Activated CD4-positive, alpha-beta memory T cell treated with anti-CD3 and anti-CD28 coated beads, Interleukin-2, amount 10 ng/mL, durations not matched to agents 7 days and 5 days (primary cell): ENCODE measurements at places on chromosomes 2 and 18. TPM values are rescaled to one million over a fixed set of nuclear protein-coding genes. Genes with fewer than 3 reads are reported as not detected.

Gene FSIP2
- total RNA-seq = 0.15 TPM

Gene OSR1
- total RNA-seq = not detected

DNA sequence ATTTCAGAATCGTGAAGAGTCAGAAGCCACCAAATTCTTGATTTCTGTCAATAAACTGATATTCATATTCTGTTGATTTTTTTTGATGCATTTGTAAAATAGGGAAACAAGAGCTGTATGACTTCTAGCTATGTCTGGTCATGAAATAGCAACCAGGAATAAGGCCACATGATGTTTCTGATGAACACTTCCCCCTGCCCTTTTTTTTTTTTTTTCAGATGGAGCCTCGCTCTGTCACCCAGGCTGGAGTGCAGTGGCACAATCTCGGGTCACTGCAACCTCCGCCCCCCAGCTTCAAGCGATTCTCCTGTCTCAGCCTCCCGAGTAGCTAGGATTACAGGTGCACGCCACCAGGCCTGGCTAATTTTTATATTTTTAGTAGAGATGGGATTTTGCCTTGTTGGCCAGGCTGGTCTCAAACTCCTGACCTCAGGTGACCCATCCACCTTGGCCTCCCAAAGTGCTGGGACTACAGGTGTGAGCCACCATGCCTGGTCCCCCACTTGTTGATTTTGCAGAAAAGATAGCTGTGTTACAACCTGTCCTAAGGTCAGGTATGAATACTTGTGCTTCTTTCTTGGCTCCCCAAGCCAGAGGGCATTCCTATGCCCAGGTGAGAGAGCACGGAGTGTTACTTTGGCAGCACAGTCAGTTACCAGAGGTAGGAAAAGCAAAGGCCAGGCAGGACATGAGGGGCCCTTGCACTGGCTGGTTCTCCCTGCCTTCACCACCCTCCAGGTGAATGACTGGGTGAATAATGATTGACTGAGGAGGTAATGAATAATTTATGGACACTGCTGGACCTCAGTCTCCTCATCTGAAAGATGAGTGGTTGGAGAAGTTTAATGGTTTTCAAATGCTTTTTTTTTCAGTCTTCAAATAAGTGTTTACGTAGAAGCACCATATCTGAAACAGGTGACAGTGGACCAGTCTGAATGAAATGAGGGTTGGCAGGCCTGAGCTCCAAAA, 39.6 kb downstream of the PAX8 start:
- H3K36me3 ChIP-seq = peaks cover 39% of the 10 kb centered on the region
- peaks cover 45% of the 10 kb centered on the region for H3K4me1 ChIP-seq

DNA sequence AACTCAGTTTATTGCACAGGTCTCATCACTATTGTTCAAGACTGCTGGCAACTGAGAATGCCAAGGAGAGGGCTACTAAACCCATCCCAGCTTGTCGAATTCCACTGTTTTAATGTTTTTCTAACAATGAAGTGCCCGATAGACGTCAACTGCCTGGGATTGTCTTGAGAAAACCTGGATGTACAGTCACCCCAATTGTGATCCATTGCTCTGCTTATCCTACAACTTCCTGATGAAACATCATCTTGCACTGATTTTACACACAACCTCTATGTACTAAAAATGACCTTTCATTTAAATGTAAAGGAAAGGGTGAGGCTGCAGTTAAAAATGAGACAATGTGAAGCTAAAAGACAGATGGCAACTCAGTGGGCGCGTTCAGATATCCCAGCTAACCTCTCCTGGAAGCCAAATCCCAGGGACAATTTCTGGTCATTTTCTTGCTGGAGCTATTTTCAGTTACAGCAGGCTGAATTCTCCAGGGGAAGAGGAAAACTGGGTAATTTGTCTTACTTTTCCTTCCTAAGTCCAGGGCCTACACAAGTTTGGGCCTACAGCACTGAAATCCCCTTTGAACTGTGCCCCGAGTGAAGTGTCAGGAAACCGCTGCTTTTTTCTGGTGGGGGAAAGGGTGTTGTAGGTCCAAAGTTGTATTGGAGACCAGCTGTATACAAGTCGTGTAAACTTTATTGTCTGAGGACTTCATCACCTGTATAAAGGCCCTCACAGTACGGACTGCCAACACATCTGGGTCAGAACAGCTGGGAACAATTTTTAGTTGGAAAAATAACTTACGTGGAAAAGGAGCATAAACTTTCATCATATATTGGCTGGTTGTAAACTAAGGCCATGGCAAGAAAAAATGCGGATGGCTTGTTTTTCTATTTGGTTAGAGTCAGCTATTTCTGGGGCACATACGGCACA, 68.9 kb upstream of the LTBP1 start:
- peaks cover 2% of the 10 kb centered on the region for H3K27me3 ChIP-seq
- no peaks in the 10 kb centered on the region for H3K36me3 ChIP-seq
- H3K4me1 ChIP-seq = no peaks in the 10 kb centered on the region
- H3K4me3 ChIP-seq = no peak overlapping the region

- no peak overlapping the region for H3K27ac ChIP-seq
- H3K4me1 ChIP-seq = no peaks in the 10 kb centered on the region
- H3K36me3 ChIP-seq = no peaks in the 10 kb centered on the region
- H3K27me3 ChIP-seq = peaks cover 26% of the 10 kb centered on the region
- no peak overlapping the region for H3K4me3 ChIP-seq
- DNase-seq = no peak
Observed at GRCh38 chr2:173424886-173425285, 70.2 kb downstream of the CDCA7 start.

GRCh38 chr2:144605231-144605840, 85.4 kb upstream of the ZEB2 start:
- H3K27ac ChIP-seq = no peak overlapping the region
- H3K4me1 ChIP-seq = no peaks in the 10 kb centered on the region
- no peaks in the 10 kb centered on the region for H3K36me3 ChIP-seq
- H3K27me3 ChIP-seq = peaks cover 27% of the 10 kb centered on the region
- H3K4me3 ChIP-seq = no peak overlapping the region
- no peak for DNase-seq

DNA sequence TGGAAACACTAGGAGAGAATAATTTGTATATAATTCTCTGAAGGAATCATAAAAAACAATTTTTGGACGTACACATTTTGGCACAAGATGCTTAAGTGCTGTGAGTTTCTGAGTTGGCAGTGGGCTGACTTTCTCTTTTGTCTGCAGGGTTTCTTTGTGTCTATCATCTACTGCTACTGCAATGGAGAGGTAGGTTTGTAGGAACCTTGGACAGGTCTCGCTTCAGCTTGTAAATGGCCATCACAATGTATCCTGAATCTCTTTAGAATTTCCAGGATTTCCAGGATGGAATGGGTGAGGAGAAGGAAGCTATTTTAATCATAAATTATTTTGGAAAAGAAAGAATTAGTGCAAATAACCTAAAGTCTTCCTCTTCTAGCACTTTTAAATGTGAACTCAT, 83.9 kb downstream of the PTH2R start:
- DNase-seq = no peak
- peaks cover 2% of the 10 kb centered on the region for H3K27me3 ChIP-seq
- no peak overlapping the region for H3K4me3 ChIP-seq

Gene SIX2
- not detected for total RNA-seq

Gene TNFAIP6
- not detected for total RNA-seq

Gene APOB
- not detected for total RNA-seq

- H3K27ac ChIP-seq = no peak overlapping the region
- no peaks in the 10 kb centered on the region for H3K4me1 ChIP-seq
- peaks cover 12% of the 10 kb centered on the region for H3K27me3 ChIP-seq
Observed at GRCh38 chr2:33034784-33035183, 88.0 kb downstream of the LTBP1 start.

Gene PPP1CB
- 213 TPM for total RNA-seq

DNA sequence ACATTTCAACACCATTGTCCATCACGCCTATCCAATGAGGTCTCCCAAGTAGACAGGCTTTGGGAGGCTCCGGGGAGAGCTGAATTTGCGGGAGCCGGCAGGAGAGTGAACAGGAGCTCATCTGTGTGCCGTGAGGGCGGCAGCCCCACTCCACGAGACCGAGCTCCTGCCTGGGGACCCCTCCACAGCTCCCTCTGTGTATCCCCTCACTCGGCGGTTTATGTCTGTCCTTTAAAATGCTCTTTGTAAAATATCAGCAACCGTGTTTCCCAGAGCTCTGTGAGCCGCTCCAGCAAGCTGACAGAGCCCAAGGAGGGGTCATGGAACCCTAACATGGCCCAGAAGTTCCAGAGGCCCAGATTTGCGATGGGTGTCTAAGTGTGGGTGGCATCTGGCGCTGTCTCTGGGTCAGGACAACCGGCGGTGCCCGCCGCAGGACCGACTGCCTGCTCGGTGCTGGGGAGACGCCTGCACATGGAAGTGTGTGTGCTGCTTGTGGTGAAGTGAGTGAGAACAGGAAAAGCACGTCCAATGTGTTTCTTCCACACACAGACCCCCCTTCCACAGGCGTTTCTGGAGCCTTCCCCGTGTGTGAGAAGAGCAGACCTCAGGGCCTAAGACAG, 34.8 kb downstream of the SLC66A2 start:
- peaks cover 34% of the 10 kb centered on the region for H3K36me3 ChIP-seq
- no peaks in the 10 kb centered on the region for H3K27me3 ChIP-seq
- peaks cover 5% of the 10 kb centered on the region for H3K4me1 ChIP-seq
- H3K27ac ChIP-seq = no peak overlapping the region
- peak; percentile 10 for DNase-seq
- H3K4me3 ChIP-seq = no peak overlapping the region

DNA sequence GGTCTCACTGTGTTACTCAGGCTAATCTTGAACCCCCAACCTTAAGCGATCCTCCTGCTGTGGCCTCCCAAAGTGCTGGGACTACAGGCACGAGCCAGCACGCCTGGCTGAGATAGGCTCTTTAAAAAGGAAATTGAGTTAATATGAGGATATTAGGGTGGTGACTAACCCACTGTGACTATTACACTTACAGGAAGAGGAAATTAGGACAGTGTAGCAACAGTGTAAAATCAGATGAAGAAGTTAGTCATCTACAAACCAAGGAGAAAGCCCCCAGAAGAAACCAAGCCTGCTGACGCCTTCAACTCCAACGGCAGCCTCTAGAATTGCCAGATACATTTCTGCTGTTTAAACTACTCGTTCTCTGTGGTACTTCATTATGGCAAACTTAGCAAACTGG, 711.9 kb downstream of the SUCLG1 start:
- no peaks in the 10 kb centered on the region for H3K36me3 ChIP-seq
- no peak overlapping the region for H3K4me3 ChIP-seq
- no peak overlapping the region for H3K27ac ChIP-seq
- no peak for DNase-seq
- no peaks in the 10 kb centered on the region for H3K27me3 ChIP-seq

DNA sequence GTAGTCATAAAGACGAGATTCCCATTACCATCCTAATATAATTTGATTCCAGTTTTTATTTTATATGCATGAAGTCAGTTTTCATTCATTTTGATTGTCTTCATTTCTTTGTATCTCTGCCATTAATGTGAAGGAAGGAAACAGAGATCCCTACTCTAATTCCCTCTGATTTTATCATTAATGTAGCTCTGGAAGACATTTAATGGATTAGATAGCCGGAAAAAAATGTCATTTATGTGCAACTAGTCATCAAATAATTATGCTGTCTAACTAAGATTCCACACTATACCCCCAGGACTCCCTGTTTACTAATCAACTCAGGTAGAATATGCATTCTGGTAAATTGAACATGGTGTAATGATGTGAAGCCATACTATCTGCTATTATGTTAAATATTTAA, 19.9 kb downstream of the RHBDD1 start:
- peaks cover 3% of the 10 kb centered on the region for H3K36me3 ChIP-seq
- no peak for DNase-seq

Gene KCNJ13
- total RNA-seq = not detected

DNA sequence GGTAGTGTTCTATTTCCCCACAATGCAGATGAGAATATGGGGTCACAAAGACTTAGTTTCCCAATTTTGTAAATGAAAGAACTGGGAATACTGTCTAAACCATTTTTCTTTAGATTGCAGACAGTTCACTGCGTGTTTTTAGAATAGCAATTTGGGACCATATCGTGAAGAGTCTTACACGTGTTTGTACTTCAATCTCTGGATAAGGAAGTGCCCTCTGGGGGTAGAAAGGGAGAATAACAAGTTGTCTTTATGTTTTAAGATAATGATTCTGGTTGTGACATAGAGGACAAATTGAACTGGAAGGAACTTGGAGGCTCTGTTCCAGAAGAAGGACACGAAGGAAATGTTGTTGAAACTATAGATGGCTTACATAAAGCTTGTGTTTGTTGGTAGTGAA, 457.7 kb downstream of the CBLN2 start:
- no peaks in the 10 kb centered on the region for H3K27me3 ChIP-seq
- H3K36me3 ChIP-seq = no peaks in the 10 kb centered on the region
- H3K4me3 ChIP-seq = no peak overlapping the region
- H3K27ac ChIP-seq = no peak overlapping the region

- H3K4me3 ChIP-seq = no peak overlapping the region
- H3K36me3 ChIP-seq = no peaks in the 10 kb centered on the region
- DNase-seq = peak; percentile 18
- peaks cover 8% of the 10 kb centered on the region for H3K27me3 ChIP-seq
- H3K27ac ChIP-seq = no peak overlapping the region
Observed at GRCh38 chr2:213232649-213233437, 51.4 kb upstream of the SPAG16 start.

Gene CDK15
- not detected for total RNA-seq
